Astrocyte of the cerebellum (primary cell): ENCODE measurements at places on chromosomes 3 and 15.

DNA sequence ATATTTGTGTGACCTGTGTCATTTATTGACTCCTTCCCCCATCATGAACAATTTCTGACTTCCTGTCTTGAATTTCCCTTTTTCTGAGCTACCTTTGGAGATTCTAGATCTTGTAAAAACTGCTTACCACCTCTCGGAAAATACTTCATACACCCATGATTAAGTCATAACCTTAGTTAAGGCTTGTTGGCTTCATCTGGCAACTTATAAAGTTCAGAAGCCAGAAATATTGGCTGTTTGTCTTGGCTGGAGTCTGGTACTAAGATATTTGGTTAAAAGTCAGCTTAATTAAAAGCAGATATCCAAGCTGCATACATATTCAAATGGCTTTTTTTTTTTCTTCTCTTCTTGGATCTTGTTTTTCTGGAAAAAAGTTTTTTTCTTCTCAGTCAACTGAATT, 37.3 kb upstream of the B3GALNT1 start:
- DNase-seq, result peak; percentile 60

- no peak for DNase-seq
These were observed 293.4 kb upstream of the MME start for GRCh38 chr3:154786724-154787123.

- DNase-seq, result no peak
These were observed 425.1 kb upstream of the NECTIN3 start for GRCh38 chr3:110646496-110646895.

DNA sequence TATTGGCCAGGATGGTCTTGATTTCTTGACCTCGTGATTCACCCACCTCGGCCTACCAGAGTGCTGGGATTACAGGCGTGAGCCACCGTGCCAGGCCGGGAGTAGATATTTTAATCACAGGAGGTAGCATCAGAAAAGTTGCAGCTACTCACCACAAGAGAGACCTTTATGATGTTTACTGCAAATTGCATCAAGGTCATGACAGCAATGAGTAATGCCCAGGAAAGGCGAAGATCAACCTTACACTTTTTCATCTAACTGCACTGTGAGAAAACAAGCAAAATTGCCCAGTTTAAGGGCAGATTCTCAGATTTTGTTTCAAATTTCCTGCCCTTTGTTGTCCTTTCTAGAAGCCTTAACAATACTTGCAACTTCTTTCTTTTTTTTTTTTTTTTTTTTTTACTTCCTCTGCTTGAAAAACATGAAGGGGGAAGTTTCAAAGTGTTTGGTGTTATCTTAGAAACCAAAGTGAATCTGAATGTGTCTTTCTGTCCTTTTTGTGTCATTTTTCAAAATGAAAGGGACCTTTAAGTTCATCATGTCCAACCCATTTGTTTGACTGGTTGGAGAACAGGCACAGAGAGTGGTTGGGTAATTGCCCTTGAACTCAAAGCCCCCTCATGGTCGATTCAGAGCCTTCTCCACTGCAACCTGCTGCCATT, 25.0 kb downstream of the TGFBR2 start:
- DNase-seq, result no peak

- DNase-seq, result no peak
These were observed 29.4 kb downstream of the CRTC3 start for GRCh38 chr15:90559119-90559518.

GRCh38 chr3:28287046-28287445, 45.6 kb downstream of the CMC1 start:
- no peak for DNase-seq

DNA sequence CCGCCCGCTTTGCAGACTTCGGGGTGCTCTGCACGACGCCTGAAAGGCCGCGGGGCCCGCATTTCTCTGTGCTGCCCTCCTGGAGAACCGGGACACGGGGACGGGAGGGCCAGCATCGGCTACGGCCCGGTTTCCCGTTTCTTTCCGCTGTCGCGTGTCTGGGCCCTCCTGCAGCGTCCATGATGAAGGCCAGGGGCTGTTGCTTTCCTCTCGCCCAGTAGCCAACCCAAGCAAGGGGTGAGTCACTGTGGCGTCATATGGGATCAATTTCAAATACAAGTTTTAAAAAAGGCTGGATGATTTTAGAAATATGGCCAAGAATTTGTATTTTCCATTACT, 435 bp downstream of the SLC35G2 start:
- peak; percentile 68 for DNase-seq

DNA sequence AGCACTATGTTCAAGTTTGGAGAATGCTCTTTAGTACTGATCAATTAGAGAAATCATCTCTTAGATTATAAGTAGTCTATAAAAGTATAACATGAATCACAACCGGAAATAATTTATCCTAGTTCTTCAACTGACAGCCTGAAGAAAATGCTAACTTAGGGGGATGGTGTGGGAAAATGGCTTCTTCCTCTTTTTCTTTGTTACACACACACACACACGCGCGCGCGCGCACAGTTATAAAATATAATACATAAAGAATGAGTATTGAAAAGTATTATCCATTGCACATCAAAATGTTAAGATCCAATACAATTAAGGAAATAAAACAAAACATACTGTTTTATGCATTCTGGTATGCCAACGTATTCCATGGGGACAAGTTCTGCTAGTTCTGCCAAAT, 11.2 kb upstream of the GTF2A2 start:
- DNase-seq, result no peak

DNA sequence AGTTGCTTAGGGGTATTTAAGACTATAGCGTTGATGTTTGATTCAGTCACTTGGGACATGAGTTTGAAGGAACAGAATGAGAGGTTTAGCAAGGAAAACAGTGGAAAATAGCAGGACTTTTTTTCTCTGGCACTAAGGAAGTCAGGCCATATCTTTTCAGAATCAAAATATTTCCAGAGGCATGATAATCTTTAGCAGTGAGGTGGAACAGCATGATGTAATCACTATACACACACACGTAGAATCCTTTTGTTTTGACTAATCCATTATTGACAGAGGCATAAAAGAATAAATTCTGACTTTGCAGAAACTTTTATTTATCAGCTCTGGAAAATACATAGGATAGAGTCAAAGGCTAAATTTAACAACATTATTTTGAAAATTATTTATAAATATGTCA, 174.1 kb downstream of the ZPLD1 start:
- DNase-seq, result no peak

- no peak for DNase-seq
These were observed 85.1 kb downstream of the STAG1 start for GRCh38 chr3:136667081-136667480.

GRCh38 chr3:8847317-8847716, 77.9 kb upstream of the OXTR start:
- DNase-seq, result no peak

DNA sequence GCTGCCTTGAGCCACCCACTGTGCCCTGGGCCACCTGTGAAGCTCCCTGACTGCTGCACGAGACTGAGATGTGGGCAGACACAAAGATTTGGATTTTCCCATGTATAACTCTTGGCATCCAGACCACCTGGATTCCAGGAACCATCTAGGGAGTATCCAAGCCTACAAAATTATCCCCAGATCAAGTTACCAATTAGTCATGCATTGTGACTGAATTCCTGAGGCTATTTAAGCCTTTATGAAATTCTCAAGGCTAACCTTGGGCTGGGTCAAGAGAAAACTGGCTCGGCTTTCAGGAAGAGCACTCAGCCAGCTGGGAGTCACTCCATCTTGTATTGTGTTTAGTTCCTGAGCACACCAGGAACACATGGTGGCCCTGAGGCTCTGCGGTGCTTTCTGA, 13.3 kb upstream of the ATP13A5 start:
- DNase-seq, result peak; percentile 90

DNA sequence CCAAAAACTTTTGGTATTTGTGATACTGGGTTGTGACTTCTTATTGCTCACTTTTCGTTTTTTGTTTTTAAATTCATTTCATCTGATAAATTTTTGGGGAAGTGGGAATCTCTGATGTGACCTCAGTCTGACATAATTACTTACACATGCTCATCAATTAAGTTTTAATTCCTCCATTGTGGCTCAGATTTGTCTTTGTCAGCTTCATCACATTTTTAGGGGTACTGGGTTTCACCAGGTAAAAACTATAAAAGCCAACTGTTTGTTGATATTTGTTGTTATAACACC, 425.3 kb upstream of the TGFBR2 start:
- DNase-seq, result no peak

DNA sequence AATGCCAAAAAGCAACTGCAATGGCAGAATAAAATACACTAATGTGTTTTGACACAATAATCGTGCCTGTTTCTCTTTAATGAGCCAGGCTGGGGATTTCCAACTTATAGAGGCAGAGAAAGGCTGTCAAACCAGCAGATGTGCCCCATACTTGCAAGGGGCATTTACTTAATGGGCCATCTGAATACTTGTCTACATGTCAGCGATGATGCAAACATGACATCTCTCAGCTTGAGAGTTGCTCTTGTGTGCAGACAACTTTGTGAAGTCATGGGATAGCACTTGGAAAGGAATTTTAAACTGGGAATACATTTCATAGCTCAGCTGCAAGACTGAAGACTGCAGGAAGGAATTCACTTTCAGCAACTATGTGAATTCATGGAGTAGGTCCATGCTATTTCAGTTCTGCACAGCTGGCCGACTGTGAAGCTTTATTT, 127.4 kb upstream of the ADAMTS9 start:
- no peak for DNase-seq

DNA sequence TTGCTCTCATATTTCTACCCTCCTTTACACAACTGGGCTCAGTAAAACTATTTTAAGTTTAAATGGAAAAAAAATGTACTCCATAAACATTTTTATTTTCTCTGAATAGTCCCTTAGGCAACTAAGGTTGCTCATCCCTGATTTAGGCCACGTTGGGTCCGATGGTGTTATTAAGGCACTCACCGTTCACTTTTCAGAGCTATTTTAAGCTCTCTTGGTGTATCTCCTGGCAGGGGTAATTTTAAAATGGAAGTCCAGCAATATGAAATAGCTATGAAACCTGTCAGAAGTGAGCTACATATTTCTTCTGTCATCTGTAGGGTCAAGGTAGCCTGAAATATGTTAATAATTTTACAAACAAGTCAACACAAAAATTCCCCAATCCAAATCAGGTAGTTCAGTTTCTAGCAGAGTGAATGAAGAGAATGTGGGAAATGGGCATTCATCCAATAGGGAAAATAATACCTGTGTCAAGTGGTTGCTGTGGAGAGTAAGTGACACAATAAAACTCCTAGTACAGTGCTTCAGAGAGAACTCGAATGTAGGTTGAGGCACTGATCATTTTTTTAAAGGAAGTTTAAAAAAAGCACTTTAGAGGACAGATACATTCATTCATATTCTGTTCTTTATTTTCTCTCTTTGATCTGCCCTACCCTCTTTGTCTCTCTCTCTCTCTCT, 209.3 kb upstream of the FEZF2 start:
- DNase-seq, result no peak

DNA sequence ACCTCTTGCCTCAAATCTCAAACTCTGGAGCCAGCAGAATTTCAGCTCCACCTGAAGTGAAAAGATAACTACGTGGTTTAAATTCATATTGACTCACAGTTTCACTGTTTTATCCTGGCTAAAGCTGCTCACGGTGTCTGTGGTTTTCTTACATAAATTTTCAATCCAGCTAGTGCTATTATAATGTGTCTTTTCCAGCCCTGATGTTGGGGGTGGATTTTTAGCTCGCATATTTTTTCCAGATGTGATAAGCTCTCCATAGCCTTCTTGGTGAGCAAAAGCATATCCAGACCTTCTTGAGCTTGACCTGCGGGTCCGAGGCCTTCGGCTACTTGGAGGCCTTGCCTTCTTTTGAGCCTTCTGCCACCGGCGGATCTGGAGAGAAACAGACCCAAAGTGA, 239.3 kb downstream of the DTWD1 start:
- peak; percentile 38 for DNase-seq

DNA sequence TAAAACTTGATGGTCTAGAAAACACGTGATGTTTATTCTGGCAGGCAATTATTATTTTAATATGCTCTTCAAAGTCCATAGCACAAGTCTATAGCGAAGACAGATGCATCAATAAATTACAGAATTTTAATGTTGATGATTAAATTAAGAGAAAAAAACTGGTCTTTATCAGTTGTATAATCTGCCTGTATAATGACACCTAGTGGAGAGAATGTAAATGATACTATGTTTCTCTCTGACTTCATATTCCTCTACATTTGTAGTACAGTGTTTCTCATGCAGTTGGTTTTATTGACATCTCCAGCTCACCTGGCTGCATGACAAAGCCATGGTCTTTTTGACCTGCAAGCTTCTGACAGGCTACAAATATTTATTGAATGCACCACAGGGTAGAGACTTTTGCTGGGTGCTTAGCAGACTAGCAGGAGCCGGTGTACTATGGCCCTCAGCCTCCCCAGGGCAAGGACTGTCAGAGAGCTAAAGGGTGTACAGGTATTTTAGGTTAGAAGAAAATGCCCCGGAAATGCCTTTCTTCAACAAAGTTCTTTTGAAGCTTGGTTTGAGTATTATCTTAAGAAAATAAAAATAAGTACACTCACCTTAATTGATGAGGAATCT, 289.9 kb downstream of the GAP43 start:
- no peak for DNase-seq

- DNase-seq, result no peak
These were observed 590.8 kb downstream of the FOXP1 start for GRCh38 chr3:70992562-70993204.

DNA sequence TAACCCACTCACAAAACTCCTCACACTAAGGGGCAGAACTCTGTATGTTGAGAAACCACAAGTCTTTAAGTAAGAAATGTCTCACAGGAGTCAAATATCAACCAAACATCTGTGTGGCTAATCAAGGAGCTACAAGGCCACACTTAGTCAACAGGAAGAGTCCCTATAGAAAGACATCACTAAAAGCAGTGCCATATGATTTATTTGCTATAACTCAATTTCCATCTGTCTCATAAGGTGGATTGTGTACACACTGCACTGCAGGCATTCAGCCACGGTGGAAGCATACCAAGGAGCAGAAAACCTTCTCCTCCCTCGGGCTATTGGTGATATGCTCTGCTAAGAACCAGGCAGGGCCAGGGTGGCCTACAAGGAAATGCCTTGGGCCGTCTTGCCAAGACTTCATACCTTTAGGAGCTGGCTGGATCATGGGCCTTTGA, 197.6 kb upstream of the CFAP20DC start:
- no peak for DNase-seq

DNA sequence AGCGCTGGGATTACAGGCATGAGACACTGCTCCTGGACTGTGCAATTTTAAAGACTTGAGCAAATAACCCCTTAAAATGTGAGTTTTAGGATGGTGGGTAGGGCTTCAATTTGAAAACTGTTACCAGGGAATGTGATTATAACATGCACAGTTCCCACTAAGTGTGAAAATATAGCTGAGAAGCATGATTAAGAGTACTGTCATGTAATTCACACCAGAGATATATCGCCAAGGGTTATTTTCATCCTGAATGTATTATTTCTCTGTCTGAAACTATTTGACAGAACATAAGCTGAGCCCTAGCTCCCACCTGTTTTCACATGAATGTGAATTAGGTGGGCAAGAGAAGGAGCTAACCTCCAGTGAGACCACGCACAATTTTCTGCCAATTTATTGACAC, 457.2 kb downstream of the GABRG3 start:
- no peak for DNase-seq

DNA sequence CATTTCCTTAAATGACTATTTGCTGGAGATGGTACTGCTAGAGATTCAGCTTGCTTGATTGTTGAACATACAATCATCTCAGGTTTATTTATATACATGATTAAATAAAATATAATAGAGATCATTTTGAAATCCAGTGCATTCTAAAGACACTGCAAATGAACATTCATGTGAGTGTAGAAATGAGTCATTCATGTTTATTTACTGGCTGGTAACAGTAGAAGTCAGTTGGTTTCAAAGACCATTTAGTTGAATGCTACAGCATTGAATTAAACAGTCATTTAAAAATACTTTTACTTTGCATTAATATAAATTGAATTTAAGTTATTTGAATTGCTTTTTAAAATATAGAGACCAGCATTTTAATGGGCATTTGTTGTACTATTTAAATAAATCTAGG, 551.9 kb upstream of the GOLIM4 start:
- DNase-seq, result no peak
